ENCODE measurements at places on chromosomes 12 and 14.

DNA sequence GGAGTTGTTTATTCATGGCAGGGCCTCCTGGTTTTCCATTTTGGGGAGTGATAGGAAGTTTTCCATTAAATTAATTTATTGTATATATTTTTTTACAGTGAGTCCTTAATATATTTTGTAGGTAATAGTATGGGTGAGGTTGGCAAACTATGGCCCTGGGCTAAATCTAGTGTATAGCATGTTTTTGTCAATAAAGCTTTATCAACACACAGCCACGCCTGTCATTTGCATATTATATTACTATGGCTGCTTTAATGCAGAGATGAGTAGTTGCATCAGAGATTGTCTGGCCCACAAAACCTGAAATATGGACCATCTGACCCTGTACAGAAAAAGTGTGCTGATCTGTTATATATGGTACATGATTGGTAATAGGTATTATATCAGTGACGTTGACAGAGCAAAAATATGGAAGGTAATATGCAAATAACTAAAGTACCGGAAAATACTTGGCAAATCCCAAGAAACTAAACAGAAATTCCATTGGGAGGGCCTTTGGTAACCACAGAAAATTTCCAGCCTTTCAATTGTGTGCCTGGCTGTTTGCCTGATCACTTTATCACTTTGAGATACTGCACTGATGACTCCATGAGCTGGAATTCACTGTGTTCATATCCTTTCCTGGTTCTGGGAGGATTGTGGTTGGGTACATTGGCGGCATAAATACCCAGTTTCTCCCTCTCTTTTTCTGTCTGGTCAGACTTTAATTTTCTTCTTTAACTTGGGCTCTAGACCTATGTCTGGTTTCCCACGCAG, 61.7 kb upstream of the RFLNA start:
- DNase-seq, result no peak

DNA sequence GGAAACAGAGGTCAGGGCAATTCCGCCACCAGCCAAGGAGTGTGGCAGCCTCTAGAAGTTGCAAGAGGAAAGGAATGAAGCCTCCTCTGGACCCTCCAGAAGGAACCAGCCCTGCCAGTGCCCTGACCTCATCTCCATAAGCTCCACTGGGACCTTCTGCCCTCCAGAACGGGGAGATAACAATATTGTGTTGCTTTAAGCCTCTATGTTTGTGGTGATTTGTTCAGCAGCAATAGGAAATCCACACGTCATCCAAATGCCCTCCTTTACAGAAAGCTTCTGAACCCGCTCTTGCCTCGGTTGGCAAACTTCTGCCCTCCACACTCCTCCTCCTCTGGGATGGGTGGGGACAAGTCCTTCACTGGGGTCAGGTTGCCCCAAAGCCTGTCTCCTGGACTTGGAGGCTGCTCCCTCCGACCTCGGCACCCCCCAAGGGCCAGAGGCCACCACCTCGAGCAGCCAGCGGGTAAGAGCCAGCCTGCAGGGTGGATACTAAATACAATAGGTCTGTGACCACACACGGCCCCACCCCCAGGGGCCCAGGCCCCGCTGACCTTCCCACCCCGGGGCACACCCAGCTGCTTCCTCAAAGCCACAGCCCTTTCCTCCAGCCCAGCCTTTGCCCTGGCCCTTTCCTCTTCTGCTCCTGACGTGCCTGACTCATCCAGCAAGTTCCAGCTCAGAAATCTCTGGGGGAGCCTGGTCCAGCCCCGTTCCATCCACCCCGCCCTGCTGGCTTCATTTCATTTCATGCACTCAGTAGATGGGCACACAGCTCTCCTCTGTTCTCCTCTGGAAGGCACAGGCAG, 58.7 kb upstream of the NCOR2 start:
- DNase-seq, result no peak

DNA sequence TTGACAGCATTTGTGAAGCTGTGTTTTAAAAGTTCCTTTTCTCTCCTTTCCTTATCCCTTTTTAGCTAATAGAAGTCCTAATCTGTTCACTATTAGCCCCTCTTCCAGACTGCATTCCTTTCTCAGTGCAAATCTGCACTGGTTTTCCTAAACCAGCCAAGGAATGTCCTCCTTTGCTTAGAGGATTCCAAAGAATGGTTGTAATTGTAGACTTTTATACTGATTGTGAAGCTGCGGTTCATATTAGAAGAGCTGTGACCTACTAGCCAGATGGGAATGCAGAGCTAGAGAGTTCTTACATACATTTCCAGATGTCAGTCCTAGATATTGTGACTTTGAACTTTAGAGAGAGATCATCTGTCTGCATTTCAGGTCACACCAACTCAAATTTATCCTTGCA, 79.8 kb downstream of the MYRFL start:
- no peak for DNase-seq

DNA sequence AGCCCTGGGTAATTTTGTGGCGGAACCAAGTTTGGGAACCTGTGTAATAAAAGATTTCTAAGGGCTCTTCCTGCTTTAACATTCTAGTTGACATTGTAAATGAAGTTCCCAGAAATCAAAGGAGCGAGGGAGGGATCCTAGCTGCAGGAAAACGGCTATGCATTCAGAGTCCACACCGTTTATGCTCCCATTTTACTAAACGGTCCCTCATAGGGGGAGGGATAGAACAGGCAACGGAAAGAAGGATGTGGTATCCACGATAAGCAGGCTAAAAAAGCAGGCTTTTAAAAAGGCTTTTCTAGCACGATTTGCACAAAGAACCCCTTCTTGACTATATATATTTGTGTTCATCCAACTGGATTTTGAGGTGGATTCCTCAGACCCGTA, 559 bp downstream of the SYNJ2BP start:
- peak; percentile 8 for DNase-seq

- no peak for DNase-seq
Observed at GRCh38 chr14:56131004-56131864, 13.0 kb downstream of the PELI2 start.

GRCh38 chr14:104082807-104083206, 2.7 kb upstream of the ASPG start:
- DNase-seq, result peak; percentile 31

DNA sequence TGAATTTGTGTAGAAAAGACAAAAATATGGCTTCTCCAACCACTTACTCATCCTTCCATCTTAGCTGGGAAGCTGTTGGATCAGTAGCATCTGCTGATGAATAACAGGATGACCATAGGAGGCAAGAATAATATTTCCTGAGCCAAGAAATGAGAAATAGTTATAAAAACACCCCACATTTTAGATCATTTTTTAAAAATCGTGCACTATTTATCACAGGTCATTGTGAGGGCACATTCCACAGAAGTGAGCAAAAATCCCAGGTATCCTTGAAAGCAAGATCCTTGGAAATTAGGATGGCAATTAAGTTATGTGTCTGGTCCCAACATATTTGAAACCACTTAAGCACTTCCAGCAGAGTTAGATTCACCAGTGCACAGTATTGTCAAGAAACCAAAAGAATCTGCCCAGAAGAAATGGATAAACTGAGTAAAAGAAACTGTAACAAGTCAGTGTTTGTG, 8.4 kb downstream of the FAR2 start:
- DNase-seq, result no peak

GRCh38 chr14:68380329-68380741, 412.5 kb downstream of the ZFP36L1 start:
- DNase-seq, result no peak

All from cerebellum (tissue), 4 donors.